ENCODE measurements at places on chromosomes 6 and 20.
A peak's percentile ranks its signal among the peaks of the same experiment; 100 is the strongest.

GRCh38 chr6:158026054-158026900 lies 44.6 kb downstream of the SYNJ2 start:
- DNase-seq, result peak; percentile 86

DNA sequence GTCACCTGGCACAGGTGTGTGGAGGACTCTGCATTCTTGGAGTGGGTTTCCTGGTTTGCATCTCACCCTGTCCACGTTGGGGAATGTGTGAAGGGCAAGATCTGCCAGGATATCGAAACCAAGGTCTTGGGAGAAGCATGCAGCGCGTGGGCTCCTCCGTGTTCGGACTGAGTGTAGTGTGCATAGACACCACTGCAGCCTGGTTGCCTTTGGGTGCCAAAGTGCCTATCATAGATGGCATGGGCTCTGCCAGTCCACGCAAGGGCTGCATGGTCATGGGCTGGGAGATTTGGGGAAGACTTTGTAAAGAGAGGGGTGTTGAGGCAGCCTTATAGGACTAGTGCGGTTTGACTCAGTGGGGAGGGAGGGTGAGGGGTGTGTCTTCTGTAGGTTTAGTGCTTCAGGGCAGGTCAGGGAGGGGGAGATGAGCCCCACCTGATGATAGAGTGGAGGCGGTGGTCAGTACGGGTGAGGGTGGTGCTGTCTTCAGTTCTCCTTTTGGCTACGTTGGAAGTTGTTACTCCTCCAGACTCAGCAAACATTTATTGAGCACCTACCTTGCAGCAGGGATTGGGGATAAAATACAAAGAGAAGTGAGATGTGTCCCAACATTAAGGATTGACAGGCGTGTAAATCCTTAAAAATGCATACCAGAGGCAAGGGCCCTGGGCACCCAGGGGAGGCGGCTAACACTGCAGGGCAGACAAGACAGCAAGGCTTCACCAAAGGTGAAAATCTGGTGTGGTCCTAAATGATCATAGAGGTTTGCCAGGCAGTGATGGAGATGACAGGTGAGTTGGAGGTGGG lies 28.3 kb downstream of the DUSP22 start:
- no peak for DNase-seq

DNA sequence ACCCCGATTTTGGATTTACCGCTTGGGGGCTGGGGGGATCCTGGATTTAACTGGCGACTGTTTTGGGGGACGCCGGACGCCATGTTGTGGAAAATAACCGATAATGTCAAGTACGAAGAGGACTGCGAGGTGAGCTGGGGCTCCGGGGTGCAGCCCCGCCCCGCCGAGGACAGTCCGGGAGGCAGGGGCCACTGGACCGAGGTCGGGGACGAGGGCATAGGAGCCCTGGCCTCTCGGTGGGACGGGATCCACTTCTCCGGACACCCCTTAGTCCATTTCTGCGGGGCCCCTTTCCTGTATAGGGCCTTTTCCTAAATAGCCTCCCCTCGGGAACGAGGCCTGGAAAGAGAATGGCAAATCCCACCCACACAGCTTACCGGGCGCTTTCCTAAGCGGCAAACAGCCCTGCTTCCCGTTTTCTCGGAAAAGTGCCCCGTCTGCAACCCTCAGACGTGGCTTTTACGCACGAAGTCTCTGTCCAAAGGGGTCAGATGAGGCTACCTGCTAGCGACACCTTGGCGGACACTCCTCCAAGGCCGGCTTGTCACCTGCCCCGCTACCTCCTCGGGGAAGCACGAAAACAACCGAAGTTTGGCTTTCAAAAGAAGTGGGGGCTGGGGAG lies 469 bp downstream of the TFAP2C start:
- DNase-seq, result no peak

- DNase-seq, result no peak
Measured at GRCh38 chr6:64539917-64540316, 904.3 kb downstream of the PHF3 start.

DNA sequence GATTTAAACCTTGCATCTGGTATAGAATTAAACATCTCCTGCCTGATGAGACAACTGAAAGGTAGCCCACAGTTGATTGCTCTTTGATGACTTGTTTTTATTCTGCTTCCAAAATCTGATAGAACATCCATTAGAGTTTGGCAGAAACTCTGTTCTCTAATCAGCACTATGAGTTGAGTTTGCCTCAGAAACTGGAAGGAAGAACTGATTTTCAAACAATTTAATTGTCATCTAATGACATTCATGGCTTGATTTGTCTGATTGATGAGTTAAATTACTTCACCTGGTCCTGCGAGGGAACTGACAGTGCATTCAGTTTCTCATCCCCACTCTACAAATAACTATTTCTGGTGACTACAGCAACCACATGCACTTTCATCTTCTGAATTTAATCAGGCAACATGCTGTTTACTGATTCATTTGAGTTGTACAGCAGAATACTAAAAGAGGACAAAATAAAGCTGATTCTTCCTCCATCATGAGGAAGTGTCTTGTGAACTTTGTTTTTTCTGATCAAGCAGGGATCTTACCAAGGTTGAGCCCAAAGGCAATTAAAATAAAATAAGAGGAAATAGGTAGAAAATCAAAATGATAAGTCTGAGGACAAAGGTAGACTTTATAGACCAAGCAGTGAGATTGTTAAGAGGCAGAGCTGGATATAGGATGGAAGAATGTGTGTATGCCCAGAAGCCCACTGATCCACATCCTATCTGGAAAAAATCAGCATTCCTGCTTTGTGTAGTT lies 15.7 kb upstream of the MRAP2 start:
- no peak for DNase-seq

DNA sequence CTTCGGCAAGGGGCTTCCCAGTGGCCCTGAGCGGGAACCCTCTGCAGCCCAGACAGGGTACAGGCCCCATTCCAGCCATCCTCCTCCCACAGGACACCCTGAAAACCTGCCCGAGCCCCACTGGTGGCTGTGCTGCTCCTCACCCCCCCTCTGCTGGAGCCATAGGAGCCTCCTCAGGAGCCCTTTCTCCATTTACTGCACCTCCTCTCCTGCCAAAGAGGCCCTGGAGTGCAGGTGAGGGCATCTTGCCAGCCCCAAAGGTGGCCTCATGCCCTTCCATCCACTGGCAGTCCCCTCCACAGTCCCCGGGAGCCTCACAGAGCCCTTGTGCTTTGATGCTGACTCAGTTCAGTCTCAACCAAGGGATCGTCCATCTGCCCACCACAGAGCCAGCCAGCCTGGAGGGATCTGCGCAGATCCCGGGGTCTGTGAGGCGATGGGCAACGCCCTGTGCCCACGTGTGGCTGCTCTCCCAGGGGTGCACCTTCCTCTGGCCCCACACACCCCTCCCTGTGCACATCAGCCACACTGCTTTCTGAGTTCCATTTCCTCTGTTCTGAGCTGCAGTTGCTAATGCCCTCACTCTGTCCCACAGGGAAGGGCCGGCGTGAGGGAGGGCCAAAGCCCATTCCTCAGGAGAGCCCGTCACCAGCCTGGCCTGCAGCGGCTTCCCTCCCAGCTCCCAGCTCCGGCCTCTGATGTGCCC lies 228.5 kb downstream of the DLL1 start:
- no peak for DNase-seq

GRCh38 chr6:134468633-134469032 lies 150.7 kb upstream of the SGK1 start:
- DNase-seq, result no peak

DNA sequence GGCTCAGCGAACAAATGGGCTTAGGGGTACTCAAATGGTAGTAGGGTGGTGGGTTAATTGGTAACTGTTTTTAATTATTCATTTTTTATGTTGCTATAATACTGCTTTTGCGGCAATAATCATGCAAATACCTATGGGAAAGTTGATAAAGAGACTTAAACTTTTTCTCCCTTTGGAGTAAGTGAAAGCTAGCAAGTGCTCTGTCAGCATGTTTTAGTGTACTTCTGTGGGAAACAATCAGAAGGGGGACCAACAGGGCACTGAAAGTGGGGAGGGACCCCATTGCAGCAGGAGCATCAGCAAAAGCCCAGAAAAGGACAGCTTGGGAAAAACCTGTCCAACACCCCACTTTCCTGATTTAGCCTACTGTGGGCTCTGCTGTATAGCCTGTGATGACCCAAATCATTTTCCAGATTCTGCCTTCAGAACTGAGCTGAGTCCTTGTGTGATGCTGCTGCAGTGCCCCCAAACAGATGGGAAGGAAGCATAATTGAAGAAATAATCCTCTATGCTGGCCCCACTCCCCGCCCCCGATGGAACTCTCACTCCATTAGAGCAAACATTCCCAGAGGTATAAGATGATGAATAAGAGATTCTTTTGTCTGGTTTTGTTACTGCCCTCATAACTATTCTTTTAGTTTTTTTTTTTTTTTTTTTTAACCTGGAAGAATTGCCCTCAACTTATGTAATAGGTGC lies 322.8 kb downstream of the CD83 start:
- DNase-seq, result no peak

GRCh38 chr6:9138936-9139335 lies 703.6 kb upstream of the SLC35B3 start:
- no peak for DNase-seq

- no peak for DNase-seq
Measured at GRCh38 chr6:99189823-99190721, 159.4 kb downstream of the FAXC start.

GRCh38 chr20:32206760-32207625 lies 550 bp downstream of the PLAGL2 start:
- DNase-seq, result no peak

DNA sequence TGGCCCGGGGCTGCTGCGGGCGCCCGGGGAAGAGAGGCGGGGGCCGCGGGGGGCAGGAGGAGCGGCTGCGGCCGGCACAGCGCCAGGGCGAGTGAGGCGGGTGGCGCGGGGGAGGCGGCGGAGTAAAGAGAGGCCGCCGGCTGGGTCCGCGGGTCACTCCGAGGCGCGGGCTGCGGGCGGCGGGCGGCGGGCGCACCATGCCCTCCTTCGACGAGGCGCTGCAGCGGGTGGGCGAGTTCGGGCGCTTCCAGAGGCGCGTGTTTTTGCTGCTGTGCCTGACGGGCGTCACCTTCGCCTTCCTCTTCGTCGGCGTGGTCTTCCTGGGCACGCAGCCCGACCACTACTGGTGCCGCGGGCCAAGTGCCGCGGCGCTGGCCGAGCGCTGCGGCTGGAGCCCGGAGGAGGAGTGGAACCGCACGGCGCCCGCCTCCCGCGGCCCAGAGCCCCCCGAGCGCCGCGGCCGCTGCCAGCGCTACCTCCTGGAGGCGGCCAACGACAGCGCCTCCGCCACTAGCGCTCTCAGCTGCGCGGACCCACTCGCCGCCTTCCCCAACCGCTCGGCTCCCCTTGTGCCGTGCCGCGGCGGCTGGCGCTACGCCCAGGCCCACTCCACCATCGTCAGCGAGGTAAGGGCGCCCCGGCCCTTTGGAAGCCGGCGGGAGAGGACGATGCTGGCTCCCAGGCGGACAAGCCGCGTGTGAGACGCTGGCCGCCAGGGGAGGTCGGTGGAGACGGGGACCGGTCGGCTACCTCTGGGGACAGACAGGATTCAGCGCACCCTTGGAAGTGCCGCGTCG lies at the start of gene SLC22A3:
SLC22A3 (plus strand) TSS at position 156 of the 797 bp plus-strand sequence; CDS start at position 198, 42 bp downstream.
- DNase-seq, result no peak

GRCh38 chr6:92559611-92560010 lies 859.7 kb downstream of the EPHA7 start:
- DNase-seq, result no peak

DNA sequence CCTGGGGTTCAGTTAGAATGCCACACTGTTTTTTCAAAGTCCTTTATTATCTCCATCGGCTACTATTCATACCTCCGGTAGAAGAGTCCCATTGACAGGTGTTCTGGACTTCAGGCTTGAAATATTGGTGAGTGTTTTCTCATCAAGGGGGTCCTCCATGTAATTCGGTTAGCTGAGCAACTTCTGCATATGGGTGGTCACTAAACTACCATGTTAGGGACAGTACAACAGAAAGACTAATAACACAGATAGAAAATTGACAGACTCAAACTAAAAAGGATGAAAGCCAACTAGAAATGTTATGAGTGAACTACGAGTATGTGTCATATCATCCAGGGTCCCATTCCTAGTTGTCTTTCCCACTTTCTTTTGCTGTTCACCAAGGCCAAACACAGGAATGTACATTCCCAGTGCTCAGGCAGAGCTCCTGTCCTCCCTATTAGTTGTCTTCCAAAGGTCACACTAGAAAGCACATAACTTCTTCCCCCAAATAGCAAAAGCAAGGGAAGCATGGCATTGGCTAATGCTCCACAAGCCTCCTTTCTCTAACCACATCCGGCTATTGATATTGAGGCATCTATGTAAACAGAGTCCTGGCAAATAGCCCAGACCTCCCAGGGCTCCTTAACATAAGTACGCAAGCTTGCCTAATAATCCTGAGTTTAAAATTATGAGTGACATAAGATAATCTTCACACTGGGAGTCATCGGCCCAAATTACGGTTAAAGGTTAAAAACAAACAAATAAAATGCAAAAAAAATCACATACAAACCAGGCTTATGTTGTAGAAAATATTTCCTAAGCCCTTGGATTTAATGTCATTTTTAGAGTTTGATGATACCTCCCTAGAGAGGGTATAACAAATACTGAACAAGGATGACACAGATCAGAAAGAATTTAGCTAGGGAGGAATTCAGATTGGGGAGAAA lies 13.2 kb downstream of the CCN2 start:
- DNase-seq, result no peak

- DNase-seq, result no peak
Measured at GRCh38 chr20:50762045-50762422, 30.7 kb downstream of the PARD6B start.

- DNase-seq, result no peak
Measured at GRCh38 chr6:19837511-19838441, 606 bp downstream of the ID4 start.

DNA sequence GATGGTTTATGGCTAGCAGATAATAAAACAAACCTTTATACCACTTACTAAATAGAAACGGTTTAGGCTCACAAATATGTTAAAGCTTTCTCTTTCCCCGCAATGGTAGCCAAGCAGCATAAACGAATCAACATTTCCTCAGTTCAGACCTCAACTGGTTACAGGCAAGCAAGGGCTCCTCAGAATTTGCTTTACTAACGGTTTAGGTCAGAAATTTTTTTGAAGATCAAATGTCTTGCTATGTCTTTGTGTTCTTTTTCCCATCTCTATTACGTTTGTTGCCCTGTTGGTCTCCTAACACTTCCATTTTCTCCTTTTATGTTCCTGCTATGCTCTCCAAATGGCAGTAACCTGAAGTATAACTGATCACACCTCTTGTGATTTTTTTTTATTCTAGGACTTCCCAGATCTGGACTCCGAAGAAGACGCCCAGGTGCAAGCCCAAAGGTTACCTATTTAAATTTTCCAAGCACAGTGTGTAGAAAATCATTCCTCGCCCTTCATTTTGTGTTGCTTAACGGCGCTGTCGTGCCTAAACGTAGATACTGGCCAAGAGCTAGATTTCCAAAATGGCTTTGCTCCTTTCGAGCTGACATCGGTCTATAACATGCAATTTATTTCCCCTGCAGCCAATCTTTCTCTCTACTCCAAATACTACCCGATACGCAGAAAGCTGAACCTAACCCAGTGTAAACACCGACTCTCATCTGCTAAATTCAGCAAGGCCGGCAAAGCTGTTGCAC lies 717 bp upstream of the ASF1A start:
- peak; percentile 12 for DNase-seq

DNA sequence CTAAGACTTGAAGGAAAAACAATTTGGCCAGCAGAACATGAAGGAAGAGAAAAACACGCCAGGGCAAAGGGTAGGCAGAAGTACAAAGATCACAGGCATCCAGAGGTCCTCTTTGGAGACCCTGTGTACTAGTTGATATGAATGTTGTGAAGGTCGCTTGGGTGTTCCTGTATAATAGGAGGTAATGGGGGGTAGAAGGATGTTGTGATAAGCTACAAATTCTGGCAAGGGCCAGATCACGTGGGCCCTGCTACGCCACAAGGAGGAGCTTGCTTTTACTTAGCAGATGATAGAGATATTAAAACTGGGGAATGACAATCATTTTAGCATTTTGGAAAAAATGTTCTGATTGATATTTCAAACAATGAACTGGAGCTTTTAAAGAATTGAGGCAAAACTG lies 878 bp upstream of the HLA-DMA start:
- no peak for DNase-seq

Data from T-helper 1 cell (primary cell).